ENCODE measurements at places on chromosomes 5 and 9. TPM values are rescaled to one million over a fixed set of nuclear protein-coding genes. Genes with fewer than 3 reads are reported as not detected.

GRCh38 chr5:58456026-58456425 lies 3.9 kb downstream of the PLK2 start:
- no peak for DNase-seq

DNA sequence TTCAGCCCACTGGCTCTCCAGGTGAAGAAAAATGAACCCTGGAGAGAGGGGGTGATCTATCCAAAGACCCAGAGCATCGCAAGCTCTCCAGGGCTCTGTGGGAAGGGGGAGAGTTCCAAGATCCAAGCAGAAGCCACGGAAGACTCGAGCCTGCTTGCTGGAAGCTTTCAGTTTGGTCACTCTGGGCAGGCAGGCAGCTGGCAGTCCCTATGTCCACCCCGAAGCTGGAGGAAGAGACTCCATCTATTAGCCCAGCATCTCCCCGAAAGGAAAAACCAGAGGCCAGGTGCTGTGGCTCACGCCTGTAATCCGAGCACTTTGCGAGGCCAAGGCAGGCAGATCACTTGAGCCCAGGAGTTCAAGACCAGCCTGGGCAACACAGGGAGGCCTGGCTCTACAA lies 10.7 kb upstream of the SPARC start:
- DNase-seq: peak; percentile 39

The BTNL3 gene
- not detected for total RNA-seq

The OXCT1 gene
- total RNA-seq: 26.3 TPM

DNA sequence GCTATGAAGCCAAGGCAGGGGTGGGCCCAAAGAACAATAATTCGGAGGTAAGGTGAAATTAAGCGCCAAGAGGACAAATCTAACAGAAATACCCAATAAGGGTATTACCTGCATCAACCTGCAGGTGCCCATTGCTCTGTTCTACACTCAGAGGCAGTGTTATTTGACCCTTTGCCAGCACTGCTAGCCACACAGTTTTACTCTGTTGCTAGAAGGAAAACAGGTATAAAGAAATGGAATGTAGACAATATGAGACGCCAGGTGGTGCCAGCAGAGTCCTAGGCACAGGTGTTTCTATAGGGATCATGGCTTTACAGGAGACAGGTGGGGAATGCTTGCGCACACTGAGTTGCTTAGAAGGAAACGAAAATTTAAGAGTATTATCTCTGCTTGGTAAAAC lies 201.3 kb downstream of the HTR1A start:
- no peak for DNase-seq

Data from H9 (cell line).